ENCODE measurements at places on chromosomes 6 and 20.

DNA sequence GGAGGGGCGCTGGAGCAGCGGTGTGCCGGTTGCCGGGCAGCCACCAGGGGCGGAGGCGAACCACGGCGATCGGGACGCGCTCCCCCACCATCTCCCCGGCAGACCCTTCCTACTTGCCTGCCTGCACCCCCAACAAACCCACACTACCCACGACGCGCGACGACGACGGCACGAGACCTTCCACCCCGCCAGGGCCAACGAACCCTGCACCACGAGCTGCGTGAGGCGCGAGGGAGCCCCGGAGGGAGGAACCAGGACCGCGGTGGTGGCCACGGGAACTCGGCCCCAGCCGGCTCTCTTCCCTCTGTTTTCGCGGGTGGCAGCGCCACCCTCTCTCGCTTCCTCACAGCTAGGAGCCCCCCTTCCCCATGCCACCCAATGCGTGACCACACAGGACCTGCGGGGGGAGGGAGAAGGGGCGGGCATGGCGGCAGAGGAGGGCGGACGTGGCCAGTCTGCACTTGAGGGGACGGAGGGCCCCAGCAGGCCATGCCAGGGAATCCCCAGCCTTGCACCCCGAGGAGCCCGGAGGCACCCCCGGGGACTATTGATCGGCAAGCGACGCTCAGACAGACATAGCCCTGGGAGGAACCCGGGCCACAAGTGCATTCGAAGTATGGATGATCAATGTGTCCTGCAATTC, 1516.4 kb upstream of the DEFB115 start:
- no peak for DNase-seq

DNA sequence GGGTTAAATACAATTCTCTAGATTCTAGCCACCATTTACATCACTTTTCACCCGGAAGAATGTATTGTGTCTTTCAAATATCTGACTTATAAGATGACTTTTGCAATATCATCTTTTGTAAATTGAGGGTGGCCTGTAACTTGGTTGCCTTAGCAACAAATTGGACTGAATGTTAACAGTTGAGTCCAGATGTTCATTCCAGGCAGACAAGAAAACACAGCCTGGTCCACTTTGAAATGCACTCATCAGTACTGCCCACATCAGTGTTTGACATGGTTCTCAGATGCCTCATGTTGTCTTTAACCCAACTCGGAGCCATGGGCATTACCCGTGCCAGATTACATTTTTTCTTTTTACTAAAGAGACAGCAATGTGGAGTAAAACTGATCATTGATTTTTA, 781.6 kb upstream of the CHD6 start:
- no peak for DNase-seq

DNA sequence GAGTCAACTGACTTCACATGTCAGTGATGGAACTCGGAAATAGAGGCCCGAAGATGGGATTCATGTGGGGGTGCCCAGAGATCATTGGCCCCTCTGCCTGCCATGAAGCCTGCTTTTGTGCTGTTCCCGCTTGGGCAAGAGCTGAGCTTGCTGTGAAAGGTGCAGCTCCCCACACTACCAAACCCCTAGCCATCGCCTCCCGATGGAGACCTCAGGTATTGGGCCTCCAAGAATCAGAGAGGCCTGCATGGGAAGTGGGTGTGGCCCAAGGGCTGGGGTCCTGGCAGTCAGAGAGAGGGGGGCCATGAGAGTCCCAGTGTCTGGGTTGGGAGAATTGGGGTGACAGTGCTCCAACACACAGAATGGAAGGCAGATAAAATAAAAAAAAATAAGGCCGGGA, 160.9 kb downstream of the SOD2 start:
- DNase-seq, result no peak

GRCh38 chr20:34862724-34863123, 9.9 kb downstream of the GGT7 start:
- no peak for DNase-seq

DNA sequence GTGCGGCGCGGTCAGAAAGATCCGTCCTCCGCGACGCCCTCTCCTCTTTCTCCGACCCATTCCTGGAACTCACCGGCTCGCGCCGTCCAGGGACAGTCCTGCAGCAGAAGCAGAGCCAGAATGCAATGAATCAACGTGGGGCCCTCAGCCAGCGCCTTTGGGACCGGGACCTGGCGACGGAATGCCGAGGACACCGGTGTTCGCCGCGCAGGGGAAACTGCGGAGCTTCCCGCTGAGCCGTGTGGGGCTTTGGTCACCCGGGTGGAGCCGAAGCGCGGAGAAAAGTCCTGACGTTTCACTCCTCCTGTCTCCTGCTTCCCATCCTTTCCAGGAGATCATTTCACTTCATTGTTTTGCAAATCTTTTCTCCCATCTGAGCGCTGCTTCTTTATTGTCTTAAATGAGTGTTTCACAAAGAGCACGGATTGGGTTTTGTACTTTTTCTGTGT, 26.5 kb downstream of the ULBP1 start:
- no peak for DNase-seq
